ENCODE measurements at places on chromosomes 5 and 9.

DNA sequence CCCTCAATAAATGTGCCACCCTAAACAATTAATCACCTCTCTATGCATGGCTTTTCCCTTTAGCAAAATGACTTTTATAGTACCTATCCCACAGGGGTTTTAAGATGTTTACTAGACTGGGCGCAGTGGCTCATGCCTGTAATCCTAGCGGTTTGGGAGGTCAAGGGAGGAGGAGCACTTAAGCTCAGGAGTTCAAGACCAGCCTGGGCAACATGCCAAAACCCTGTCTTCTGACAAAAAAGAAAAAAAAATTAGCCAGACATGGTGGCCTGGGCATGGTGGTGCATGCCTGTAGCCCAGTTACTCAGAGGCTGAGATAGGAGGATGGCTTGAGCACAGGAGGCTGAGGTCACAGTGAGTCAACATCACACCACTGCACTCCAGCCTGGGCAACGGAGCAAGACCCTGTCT, 13.5 kb downstream of the SH3TC2 start:
- DNase-seq = peak; percentile 46

DNA sequence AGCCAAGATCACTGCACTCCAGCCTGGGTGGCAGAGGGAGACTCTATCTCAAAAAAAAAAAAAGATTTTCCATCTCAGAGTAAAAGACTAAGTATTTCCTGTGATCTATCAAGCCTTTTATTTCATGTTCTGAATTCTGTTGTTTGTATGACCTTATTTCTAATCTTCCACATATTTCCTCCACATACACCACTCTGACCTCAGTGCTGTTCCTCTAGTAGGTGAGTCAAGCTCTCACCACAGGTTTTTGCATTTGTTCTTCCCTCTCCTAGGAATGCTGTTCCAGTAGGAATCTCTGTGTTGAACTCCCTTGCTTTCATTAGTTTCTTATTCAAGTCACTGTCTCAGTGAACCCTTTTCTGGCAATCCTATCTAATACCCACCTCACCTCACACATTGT, 68.1 kb downstream of the INVS start:
- no peak for DNase-seq

- DNase-seq = peak; percentile 99
Observed at GRCh38 chr9:123360161-123361085, 4.4 kb downstream of the CRB2 start.

DNA sequence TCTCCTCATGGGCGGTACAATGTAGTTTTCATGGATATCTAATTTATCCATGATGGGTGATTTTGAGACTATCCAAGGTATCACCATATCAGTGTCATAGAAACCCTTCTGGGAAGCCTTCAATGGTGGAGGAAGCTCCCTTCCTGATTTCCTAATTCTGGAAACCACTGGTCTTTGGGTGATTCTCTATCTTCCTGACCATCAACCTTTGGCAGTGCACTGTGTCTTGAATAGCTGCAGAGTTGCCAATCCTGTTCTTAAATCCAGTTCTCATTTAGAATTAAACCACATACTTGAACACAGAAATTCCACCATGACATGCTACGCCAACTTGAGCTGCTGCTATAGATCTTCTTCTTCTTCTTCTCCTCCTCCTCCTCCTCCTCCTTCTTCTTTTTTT, 161.7 kb upstream of the KLF9 start:
- DNase-seq = no peak

DNA sequence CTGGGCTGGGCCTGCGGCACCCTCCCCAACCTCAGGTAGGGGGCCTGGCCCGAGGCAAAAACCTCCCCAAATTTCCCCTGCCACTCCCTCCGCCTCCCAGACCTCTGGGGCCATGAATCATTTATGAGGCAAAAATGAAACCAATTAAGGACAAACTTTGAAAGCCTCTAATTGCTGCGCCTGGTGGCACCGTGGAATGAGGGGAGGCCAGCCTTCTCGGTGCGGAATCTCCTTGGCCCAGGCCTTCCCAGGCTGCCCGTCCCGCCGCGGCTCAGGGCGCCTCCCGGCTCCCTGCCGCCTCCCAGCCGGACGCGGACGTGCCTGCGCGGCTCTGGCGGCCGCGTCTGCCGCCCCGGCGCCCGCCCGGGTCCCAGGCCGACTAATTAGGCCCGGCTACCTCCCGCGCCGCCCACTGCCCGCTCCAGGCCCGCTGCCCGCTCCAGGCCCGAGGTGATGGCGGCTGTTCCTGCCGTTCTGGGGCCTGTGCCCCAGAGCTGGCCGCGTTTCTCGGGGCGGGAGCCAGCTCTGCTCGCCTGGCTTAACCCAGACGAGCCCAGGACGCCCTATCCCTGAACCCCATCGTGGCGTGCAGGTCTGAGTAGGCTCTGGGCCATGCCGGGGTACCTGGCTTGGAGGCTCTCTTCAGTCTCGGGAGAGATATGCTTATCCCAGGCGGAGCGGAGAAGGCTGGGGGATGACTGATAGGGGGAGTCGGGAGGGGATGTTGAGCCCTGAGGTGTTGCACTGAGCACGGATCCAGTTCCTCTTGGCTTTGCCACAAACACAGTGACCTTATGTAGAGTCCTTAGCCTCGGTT, 20.1 kb downstream of the CXXC5 start:
- no peak for DNase-seq

DNA sequence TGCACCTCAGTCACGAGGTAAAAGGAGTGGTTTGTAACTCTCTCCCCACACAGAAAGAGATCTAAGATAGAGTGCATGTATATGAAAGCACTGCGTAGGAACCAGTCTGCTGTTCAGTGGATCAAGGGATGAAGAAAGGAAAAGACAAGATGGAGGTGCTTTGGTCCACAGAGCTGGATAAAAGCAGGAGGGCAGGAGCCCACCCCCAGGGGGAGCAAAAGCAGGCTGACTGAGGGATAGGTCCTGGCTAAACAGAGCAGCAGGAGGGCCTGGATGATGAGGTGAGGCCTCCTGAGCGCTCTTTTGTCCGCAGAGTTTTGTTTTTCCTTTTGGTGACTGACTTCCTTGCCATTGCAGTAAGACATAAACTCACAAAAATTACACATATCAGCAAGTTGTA, 293.5 kb upstream of the C9orf72 start:
- DNase-seq = no peak

- DNase-seq = peak; percentile 25
Observed at GRCh38 chr5:146081556-146081955, 23.8 kb downstream of the PLAC8L1 start.

DNA sequence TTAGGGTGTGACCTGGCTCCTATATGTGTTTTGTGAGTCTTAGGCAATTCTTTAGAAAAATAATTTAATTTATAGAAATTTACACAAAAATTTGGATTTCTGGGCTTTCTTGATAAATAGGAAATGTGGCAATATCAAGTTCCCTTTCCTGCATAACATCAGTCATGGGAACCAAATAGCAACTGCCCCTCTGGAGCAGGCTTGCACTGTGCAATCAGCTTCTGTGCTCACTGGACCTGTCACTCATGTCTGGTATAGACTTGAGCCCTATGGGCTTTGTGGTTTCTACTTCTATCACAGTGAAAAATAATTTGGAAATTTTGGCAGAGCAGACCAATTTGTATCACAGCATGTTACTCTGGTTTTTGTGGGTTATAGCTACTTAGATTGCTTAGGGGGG, 131.7 kb downstream of the ADGRV1 start:
- no peak for DNase-seq

- DNase-seq = no peak
Observed at GRCh38 chr5:41768692-41769091, 101.5 kb downstream of the OXCT1 start.

GRCh38 chr5:4862500-4862899, 277.6 kb upstream of the ADAMTS16 start:
- peak; percentile 61 for DNase-seq

GRCh38 chr5:142118155-142118686, 9.6 kb downstream of the NDFIP1 start:
- no peak for DNase-seq

DNA sequence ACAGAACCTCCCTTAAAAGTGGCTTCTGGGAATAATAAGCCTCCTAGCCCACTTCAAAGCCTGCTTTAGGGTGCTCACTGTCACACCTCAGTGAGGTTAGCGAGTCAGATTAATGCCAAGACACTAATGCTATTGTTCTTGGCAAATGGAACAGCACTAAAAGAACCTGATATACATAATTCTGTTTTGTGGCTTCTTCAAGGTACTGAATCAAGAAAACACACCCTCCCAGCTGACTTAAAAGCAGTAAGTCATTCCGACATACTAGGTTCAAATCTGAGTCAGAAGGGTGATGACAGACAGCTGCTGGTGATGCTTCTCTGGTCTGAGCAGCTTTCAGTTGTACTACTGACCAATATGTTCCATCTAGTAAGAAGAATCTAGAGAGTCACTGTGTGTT, 121.6 kb downstream of the OXCT1 start:
- peak; percentile 0 for DNase-seq

GRCh38 chr5:32678472-32678871, 32.6 kb upstream of the NPR3 start:
- DNase-seq = no peak

DNA sequence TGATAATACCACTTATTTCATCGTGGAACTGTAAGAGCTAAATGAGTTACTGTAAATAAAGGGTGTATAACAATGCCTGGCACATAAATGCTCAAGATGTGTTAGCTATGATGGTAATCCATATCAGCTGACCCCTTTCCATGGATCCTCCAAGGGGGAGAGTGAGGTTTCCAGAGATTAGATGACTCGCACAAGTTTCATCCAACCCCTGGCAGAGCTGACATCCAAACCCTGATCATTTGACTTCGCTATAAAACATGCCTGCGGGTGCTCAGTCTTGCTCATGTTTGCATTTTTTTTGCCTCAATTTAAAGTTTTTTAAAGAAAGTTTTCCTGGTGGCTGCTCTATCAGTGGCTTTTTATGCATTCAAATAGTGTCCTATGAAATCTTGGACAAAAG, 145.7 kb upstream of the SMIM23 start:
- DNase-seq = no peak

DNA sequence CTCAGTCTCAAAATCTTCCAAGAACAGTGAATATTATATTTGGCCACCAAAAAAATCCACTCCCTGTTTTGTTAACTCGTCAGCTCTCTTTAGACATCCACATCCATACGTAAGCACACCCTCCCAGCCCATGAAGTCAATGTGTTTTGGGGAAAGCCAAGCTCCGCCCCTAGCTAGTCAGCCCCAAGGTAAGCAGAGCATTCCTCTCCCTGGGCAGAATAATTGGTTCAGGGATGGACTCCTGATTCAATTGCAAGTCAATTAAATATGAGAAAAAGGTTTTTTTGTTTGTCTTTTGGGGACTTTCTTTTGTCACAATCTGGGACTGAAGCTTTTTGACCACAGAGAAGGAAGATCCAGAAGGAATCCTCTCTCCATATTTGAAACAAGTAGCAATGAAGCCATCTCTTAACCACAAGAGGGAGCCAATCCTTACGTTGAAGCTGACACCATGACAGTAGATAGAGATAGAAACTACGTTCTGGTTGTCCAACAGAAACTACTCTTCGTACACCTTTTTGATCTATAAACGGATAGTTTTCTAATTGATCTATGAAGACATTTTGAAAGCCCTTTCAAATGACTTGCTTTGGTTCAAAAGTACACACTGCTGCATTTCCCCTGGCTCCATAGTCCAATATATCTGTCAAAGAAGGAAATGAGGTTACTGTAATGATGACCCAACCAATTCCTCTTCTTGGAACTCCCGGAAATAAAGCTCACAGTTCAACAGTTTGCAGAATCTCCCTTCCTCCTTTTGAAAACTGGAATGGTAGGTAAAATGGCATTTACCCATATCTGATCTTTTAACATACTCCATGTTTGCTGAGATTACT, 166.4 kb downstream of the TLE1 start:
- DNase-seq = peak; percentile 75

DNA sequence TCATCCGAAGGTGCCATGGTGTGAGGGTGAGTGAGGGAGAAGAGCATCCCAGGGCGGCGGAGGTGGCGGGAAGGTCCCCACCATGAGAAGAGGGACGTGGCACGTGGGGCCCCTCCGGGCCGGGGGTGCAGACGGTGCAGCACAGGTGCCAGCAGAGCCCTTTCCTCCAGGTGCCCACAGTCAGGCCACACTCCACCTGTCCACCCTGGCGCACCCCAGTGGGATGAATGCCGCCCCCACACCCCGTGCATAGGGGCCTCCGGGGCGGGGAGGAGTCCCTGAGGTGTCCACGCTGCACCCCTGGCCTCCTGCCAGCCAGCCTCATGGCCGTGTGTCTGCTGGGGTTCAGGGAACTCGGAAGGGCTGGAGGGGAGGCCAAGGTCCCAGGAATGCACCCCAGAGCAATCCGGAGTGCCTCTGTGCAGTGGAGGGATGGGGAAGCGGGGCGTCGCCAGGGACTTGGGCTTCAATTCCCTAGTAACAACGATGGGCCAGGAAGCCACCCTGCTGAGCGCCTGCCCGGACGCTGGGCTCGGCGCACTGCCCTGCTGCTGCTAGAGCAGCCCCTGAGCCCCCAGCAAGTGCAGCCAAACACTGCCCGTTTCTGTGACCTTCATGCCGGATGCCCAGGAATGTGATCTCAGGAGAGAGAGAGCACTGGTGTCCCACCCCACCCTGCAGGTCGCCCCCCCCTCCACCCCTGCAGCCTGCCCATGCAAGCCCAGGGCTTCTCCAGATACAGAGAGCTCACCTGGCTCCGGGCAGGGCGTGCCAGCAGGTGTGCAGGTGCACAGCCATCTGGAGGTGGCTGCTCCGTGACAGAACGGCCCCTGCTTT, 8.8 kb upstream of the NACC2 start:
- DNase-seq = no peak

All from NCI-H82 (cell line).